ENCODE measurements at places on chromosomes 4 and X. TPM values are rescaled to one million over a fixed set of nuclear protein-coding genes. Genes with fewer than 3 reads are reported as not detected.

OPHN1 gene
- total RNA-seq, result 2.7 TPM

NR0B1 gene
- total RNA-seq, result not detected

TLR3 gene
- 0.60 TPM for total RNA-seq

UGDH gene
- 217 TPM for total RNA-seq

REPS2 gene
- total RNA-seq, result 0.23 TPM

MAGEB10 gene
- not detected for total RNA-seq

SYN1 gene
- total RNA-seq, result 0.08 TPM

CAPN6 gene
- total RNA-seq, result not detected

ASB9 gene
- not detected for total RNA-seq

SPIN2A gene
- 0.15 TPM for total RNA-seq

Data from smooth muscle cell of the coronary artery (primary cell).